ENCODE measurements at places on chromosomes 5 and 9. TPM values are rescaled to one million over a fixed set of nuclear protein-coding genes. Genes with fewer than 3 reads are reported as not detected.

Gene PALM2AKAP2
- 9.9 TPM for total RNA-seq

Gene SV2C
- not detected for total RNA-seq

DNA sequence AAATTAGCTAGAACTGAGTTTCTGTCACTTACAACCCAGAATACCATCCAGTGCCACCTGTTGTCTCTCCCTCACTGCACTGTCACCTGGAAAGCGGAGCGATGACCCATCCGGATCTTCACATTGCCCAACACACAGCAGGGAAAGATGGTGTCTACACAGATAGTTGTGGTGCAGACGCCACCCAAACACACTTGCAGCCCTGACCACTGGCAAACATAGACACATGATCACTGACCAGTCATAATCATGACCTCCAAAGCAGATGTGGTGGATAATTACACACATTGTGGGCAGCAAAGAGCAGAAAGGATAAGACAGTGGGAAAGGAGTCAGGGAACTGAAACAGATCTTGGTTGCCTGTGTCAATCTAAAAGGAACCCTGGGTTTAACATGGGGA is 64.7 kb downstream of the GABBR2 start:
- H3K4me1 ChIP-seq, result no peaks in the 10 kb centered on the region
- no peak overlapping the region for H3K4me3 ChIP-seq
- no peaks in the 10 kb centered on the region for H3K36me3 ChIP-seq

- no peaks in the 10 kb centered on the region for H3K4me1 ChIP-seq
- no peak overlapping the region for H3K4me3 ChIP-seq
- DNase-seq, result no peak
- peaks cover 43% of the 10 kb centered on the region for H3K27me3 ChIP-seq
- no peaks in the 10 kb centered on the region for H3K36me3 ChIP-seq
Measured at GRCh38 chr5:135053278-135053677, 19.2 kb upstream of the PITX1 start.

GRCh38 chr9:92534674-92535073 is 1.1 kb downstream of the ECM2 start:
- peaks cover 4% of the 10 kb centered on the region for H3K4me1 ChIP-seq
- peak overlapping the region; percentile 7 for H3K4me3 ChIP-seq

- no peak overlapping the region for H3K4me3 ChIP-seq
- H3K36me3 ChIP-seq, result peaks cover 9% of the 10 kb centered on the region
- H3K4me1 ChIP-seq, result peaks cover 57% of the 10 kb centered on the region
- no peaks in the 10 kb centered on the region for H3K27me3 ChIP-seq
Measured at GRCh38 chr5:172902497-172903472, 56.4 kb upstream of the RPL26L1 start.

- DNase-seq, result no peak
- H3K36me3 ChIP-seq, result no peaks in the 10 kb centered on the region
- H3K27ac ChIP-seq, result no peak overlapping the region
- H3K4me3 ChIP-seq, result no peak overlapping the region
Measured at GRCh38 chr5:162824360-162824759, 613.0 kb upstream of the CCNG1 start.

GRCh38 chr5:147044572-147045273 is 166.2 kb upstream of the PPP2R2B start:
- H3K36me3 ChIP-seq, result no peaks in the 10 kb centered on the region
- H3K4me3 ChIP-seq, result no peak overlapping the region
- no peak for DNase-seq

DNA sequence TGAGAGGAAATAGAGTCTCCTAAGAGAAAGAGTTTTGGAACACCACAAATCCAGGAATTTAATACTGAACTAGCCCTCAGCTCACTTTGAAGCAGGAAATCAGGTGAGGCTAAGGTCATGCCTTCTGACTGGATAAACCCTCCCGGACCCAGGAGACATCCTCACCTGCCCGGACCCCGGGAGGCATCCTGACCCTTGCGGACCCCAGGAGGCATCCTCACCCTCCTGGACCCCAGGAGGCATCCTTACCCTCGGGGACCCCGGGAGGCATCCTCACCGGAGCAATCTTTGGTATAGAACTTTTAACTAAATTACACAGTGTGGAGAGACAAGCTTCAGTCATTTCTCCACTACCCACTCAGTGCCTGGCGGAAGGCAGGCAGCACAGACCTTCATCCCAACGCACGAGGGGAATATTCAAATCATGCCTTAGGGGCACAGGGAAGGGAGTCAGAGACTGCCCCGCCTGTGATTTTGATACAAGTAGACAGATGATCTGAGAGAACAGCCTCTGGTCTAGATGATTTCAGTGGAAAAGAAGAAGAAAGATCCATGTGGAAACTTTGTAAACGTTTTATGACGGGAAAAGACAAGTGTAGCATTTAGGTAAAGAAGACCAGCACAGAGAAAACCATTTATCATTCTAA is 21.3 kb downstream of the STXBP1 start:
- no peaks in the 10 kb centered on the region for H3K36me3 ChIP-seq
- no peak for DNase-seq
- H3K4me3 ChIP-seq, result no peak overlapping the region
